Fibroblast of skin of left quadriceps (primary cell): ENCODE measurements at places on chromosomes 6 and 20.

DNA sequence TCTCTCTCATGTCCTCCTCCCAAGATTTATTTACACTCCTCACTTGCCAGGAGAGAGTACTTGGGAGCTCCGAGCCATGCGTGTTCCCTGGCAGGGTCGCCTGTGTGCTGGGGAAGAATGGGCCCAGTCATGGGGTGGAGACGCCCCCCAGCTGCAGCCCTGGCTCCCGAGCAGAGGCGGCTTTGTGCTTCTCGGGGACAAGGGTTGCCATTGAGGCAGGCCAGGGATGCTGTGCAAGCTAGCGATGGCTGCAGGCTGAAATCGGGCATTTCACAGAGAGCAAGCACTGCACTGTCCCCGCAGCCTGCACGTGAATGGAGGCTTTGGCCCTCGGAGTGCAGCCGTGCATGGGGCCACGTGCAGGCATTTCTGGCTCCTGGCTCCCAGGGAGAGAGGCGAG, 23.8 kb downstream of the PHACTR3 start:
- no peak for DNase-seq

- DNase-seq = no peak
Observed at GRCh38 chr6:160419488-160419887, 71.3 kb downstream of the SLC22A3 start.

DNA sequence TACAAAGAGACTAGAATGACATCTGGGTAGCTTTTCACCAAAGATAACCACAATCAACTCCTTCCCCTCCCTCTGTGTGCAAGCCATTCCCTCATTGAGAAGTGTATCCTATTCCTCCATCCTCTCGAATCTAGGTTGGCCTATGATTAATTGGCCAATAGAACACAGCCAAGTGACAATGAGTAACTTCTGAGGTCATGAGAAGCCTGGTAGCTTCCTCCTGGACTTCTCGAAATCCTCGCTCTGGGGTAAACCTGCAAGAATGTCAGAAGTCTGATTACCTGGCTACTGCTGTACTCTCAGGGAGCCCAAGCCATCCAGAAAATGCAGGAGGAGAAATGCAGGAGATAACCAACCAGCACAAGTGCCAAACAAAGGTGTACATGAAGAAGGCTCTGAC, 13.1 kb downstream of the ARHGAP18 start:
- no peak for DNase-seq

- peak; percentile 90 for DNase-seq
Observed at GRCh38 chr6:75204217-75204958, 1.5 kb downstream of the COL12A1 start.

GRCh38 chr6:89146718-89147700, 1.2 kb downstream of the PM20D2 start:
- no peak for DNase-seq

DNA sequence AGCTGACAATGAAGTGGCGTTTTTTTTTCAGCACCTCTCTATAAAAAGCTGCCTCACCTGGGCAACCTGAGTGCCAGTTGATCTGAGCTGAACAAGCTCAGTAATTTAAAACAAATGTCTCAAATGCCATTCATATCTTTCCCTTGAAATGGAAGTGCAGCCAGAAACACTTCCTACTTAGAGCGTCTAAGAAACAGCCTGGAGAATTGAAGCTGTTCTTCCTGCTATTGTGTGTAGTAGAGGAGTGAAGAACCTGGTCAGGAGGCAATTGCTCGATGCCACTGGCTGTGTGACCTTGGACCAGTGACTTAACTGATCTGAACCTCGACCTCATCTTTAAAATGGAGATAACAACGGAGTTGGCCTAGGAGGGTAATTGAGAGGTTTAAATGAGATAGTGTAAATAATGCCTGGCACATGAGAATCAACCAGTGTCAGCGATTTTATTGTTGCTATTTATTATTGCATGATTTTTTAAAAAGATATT, 95.4 kb upstream of the FOXQ1 start:
- no peak for DNase-seq

- DNase-seq = peak; percentile 38
Observed at GRCh38 chr20:40511478-40511877, 177.6 kb downstream of the MAFB start.

- DNase-seq = peak; percentile 5
Observed at GRCh38 chr20:38559764-38560163, 21.2 kb upstream of the ADIG start.

DNA sequence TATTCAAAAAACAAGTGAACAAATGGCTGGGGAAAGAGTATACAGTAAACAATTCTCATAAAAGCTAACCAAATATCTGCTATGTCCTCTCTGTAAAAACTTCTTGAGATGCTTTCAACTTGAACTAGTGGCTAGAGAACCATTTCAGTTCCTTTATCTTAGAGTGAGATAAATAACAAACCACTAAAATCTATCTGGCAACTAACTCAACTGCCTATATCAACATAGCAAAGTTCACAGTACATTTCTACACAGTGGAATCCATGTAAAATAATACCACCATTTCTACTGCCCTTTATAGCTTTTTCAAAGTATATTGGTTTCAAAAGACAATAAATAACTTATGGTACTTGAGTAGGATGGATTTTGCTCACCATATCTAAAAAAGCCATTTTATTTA, 95.1 kb downstream of the MMS22L start:
- no peak for DNase-seq

- DNase-seq = no peak
Observed at GRCh38 chr6:156449128-156449527, 328.1 kb upstream of the ARID1B start.

DNA sequence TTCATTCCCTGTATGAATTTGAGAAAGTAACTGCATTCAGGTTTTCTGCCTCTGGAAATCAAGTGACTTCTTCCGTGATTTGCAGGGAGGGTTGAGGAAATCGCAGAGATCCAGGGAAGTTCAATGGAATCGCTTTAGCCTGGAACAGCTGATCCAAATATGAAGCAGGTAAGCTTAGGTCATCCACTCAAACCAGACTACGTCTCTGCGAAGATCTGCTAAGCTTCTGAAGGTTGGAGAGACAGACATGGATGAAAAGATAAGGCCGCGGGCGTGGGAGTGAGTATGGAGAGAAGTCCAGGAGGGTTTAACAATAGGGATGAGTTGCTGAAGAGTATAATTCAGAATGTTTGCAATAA, 34.2 kb upstream of the BTN3A2 start:
- DNase-seq = no peak

DNA sequence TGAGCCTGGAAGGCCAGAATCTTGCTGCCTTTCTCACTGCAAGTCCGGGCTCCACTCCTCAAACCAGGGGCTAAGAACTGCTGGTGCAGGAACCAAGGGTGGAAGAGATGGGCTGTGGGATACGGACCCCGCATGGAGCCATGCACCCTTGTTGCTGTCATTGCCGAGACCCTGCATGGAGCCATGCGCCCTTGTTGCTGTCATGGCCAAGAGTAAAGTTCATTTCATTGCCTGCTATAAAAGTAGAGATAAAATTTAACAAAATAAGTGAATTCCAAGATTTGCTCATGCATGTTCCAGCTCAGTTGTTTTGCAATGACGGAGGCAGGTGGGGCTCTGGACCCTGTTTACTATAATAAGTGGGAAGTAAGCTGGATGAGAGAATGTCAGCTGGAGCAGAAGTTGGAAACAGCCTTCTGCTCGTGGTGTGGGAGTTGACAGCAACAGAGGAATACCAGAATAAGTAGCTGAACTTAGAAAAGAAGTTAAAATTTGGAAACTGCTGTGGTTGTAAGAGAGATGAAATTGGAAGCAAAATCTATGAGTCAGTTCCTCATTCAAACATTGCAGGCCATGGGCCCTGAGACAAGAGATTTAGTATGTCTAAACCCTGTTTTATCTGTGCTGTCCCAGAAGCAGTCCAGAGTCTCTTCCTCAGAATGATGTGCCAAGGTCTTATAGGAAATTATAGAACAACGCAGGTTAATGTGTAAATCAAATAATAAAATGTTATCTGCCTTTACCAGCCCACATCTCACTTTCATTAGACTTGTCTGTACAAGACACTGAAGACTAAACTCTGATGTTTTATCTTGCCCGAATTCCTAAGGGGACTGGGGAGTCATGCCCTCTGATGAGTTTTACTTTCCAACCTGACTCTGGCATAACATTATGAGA, 15.8 kb upstream of the THBS2 start:
- DNase-seq = peak; percentile 20

- DNase-seq = no peak
Observed at GRCh38 chr6:28353981-28354676, 4.4 kb downstream of the ZKSCAN3 start.

- DNase-seq = no peak
Observed at GRCh38 chr6:2764610-2765165, 505 bp upstream of the WRNIP1 start.

GRCh38 chr20:8646716-8647115, 422.2 kb upstream of the PLCB4 start:
- peak; percentile 83 for DNase-seq

DNA sequence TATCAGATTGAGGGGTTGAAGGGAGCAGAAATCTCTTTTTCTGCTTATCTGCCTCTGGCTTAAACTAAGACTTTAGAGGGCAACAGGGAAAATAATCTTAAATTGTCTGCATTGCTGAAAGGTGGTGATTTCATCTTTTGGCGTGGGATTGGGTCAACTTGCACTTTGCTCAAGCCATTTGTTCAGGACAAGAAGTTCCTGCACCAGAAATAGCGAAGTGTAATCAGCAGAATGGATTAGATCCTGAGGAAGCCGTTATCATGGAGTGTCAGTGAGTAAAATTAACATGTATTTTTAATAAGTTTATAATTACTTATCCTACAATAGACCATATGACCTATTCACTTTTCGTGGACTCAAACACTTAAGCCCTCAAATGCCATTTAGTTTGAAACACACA, 249.3 kb downstream of the CD83 start:
- DNase-seq = no peak

- DNase-seq = no peak
Observed at GRCh38 chr6:46042355-46042999, 26.8 kb upstream of the CLIC5 start.

DNA sequence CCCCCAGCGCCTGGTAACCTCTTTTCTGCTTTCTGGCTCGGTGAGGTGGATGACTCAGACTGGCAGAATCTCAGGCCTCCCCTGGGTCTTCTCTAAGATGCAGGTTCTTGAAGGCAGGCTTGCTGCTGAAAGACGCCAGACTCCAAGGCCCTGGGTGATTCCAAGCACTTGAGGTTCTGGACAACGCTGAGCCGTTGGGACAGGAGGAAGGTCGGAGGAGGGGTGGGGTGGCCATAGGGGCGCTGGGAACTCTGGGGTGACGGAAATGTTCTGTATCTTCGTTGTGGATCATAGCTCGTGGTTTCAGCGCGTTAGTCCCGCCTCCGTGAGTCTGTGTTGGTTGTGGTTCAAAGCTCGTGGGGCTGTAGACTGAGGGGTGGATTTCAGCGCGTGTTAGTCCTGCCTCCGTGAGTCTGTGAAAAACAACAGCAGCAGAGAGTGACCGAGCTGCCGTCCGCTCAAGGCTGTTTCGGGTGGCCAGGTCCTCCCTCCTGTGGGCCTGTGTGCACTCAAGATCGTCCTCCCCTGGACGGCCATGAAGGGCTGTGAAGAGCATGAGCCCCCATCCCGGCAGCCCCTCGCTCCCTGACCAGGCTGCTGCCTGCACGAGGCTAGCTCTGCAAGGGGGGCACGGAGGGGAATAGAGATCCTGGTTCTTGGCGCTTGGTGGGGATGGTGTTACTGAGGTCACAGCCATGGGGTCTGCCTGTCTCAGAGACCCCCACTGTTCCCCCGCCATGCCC, 7.7 kb downstream of the NTSR1 start:
- no peak for DNase-seq

- DNase-seq = no peak
Observed at GRCh38 chr20:33465481-33466302, 22.1 kb upstream of the SNTA1 start.

DNA sequence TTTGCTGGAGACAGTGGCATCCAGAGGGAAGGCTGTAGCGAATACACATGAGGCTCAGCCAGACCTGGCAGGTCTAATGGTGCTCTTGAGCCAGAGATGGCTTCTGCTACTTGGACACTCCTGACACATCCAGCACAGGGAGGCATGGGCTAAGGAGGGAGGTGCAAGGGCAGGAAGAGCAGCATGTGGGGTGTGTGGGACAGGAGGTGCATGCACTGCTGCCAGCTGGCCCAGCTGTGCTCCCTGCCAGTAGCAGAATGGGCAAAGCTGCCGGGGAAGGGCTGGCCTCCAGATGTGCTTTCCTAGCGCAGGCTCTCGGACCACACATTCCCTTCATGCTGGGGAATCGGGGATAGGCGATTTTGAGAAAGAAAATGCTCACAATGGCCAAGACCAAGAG, 309.2 kb downstream of the CDC5L start:
- no peak for DNase-seq

- DNase-seq = no peak
Observed at GRCh38 chr6:157688960-157689599, 134.0 kb upstream of the SNX9 start.

DNA sequence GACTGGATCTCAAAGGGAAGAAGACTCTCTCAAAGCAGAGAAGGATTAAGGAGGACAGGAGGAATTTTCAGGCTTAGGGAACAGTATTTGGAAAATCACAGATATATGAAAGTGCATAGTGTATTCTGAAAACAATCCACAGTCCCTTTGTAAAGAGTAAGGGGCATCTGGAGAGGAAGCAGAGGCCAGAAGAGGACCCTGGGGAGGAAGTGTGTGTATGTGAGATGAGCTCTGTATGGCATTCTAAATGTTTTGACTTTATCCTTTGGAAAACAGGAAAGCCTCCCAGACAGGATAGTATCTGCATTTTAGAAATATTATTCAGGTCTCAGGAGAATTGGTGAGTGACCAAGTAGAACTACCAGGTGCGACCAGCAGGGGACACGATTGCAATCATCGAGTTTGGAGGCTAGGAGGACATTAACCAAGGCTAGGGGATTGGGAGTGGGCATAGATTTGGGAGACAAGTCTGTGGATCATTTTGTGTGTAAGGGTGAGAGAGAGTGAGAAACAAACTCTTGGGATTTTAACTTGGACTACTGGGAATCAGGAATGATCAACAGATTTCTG, 38.3 kb upstream of the FAM184A start:
- no peak for DNase-seq

DNA sequence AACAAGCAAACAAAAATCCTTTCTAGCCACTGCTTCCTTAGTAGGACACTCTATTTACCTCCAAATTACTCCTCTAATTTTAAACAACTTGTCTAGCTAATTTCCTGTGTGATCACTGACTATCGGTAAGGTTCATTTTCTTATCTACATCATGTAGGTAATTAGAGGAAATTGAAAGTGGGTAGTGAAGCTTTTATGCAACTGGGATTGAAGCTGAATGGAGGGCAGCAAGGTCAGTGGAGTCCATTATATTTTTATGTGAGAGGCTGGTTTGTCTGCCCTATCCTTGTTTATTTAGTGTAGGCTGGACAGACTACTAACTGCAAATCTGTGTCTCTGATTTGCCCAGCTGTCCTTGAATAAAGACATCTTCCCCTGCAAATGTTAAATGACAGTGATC, 88.5 kb upstream of the SIM1 start:
- DNase-seq = no peak
